Left cardiac atrium (tissue), 4 donors: ENCODE measurements at places on chromosomes 16 and 17. TPM values are rescaled to one million over a fixed set of nuclear protein-coding genes. Genes with fewer than 3 reads are reported as not detected.

DNA sequence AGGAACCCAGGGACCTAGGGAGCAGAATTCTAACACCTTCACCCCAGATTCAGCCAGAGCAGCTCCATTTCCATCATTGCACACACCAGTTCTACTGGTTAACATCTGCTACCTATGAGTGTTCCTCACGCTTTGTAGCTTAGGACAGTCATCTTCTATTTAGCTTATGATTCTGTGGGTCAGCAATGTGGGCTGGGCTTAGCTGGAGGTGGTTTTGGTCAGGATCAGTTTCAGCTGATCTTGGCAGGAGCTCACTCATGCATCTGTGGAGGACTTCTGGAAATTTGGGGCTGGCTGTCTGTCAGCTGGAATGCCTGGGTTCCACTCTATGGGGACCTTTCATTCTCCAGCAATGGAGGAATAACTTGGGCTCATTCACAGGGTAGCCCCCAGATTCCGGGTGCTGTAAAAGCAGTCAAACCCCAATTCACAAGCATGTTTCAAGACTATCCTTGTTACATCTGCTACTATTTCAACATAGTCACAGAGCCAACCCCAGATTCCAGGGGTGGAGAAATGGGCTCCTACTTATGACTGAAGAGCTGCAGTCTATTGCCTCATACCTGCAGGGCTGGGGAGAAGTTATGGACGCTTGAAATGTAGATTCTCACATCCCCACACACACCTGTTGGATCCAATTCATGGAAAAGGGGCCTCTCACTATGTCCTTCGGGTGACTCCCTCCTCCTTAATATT, 3.4 kb upstream of the HP start:
- DNase-seq, result no peak

Gene ASB16
- 8.7 TPM for total RNA-seq

DNA sequence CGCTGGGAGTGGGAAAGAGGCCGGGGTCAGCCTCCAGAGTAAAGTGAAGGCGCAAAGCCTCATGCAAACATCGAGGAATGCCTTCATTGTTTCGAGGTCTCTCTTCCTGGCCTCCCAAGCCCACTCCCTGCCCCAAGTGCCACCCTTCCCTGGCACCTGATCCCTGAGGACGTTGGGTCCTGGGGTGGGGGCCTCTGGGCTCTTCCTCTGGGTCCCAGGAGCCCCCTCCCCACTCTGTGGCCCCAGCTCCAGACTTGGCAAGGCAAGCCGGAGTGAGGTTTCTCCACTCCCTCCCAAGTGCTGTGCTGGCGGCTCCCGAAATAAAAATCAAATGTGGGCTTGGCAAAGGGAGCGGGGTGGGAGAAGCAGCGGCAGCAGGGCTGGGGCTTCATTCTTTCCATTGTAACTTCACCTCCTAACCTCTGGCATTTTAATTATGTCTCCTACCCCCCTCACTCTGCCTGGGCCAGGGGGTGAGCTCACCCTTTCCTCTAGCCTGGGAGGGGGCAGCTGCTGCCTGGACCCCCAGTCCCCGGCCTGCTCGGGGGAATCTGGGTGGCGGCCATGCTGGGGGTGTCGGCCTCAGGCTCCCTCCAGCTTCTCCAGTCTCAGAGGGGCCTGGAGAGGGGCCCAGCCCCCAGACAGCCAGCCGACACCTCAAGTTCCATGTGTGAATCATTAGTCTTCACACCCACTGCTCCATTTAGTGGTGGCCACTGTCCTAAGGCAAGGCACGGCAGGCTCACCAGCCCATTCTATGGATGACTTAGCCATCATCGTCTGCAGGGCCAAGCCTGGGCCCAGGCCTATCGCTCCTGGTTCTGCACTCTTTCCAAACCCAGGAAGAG, 14.6 kb upstream of the TMEM92 start:
- DNase-seq, result no peak

GRCh38 chr17:31148205-31148604, 53.4 kb downstream of the NF1 start:
- no peak for DNase-seq

Gene SECTM1
- total RNA-seq, result 6.6 TPM

Gene MEOX1
- 25.6 TPM for total RNA-seq

DNA sequence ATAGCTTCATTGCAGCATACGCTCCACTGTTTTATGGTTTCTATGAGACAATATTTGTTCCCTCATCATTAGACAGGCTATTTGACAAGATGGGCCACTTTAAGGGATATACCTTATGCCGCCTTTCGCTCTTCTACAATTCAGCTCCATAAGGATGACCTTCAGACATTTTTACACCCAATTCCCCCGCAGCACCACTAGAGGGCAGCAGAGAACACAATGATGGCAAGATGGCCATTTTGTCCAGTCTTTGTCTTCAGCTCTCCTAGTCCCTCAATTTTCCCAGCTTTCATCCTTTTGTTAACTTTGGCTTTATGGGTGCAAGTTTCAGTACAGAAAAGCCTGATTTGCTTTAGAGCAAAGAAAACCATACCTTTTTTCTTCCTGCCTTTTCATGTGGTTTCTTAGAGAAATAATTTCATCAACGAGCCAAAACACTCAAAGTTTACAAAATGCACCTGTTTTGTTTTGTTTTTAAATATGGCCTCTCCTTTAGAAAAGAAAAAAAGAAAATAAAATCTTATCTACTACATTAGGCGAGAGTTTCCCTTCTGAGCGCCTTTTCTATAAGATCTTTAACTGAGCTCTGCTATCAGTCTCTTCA, 355.3 kb downstream of the TOX3 start:
- DNase-seq, result peak; percentile 26

- no peak for DNase-seq
Observed at GRCh38 chr16:11295672-11296071, 14.5 kb upstream of the PRM1 start.

Gene DNASE1L2
- total RNA-seq, result 0.29 TPM

GRCh38 chr17:66399441-66399840, 97.0 kb downstream of the PRKCA start:
- DNase-seq, result no peak

DNA sequence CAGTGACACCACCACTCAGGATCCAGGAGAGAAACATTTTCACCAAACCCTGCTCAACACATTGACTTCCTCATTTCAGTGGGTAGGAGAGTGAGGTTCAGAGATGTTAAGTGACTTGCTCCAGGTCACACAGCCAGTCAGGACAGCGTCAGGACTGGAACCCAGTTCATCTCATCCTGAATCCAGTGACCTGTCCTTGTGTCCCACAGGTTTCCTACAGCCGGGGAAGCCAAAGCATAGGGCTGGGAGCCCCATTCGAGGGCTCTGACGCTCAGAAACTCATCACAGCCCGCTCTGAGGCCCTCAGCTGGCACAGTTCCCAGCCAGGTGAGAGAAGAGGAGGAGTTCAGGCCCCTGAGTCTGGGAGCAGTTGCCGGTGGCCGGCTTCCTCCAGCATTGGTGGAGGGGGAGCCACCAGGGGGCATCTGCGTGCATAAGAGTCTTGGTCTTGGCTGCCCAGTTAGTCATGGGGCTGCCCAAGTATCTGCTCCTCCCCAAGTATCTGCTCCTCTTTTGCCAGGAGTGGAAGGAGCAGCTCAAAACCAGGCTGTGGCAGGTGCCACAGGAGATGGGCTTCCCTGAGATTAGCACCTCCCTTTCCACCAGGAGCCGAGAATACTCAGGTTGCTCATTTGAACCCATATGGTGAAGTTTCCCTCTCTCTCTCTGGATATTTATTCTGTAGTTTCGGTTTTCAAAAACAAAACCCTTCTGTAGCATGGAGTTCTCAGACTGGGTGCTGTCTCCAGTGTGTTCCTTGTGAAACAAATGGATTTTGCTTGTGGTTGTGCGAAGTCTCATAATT, 56.0 kb downstream of the TNFRSF13B start:
- no peak for DNase-seq

DNA sequence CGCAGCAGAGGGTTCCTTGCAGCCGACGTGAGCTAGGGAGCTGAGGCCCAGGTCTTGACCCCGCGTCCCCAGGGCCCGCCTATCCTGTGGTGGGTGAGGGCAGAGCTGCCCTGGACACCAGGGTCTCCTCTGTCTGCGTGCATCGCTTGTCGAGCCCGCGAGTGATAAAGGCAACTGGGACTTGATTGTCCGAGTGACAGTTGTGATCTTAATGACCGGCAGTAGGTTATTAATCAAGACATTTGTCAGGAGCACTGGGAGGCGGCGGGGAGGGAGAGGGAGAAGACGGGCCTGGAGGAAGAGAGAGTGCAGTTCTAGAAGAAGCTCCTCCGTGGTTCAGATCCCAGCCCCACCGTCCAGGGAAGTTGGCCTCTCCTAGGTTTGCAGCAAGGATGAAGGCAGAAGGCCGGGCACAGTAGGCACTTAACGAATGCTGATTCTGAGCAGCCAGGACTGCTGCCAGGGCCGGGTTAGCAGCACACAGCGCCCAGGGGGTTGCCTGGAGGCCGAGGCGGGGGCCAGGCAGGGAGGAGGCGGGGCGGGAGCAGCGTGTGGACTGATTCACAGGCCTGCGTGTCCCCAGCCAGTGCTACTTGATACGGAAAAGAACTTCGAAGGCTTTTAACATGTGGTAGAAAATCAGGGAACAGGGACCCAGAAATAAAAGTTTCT, 11.3 kb upstream of the GSE1 start:
- no peak for DNase-seq

DNA sequence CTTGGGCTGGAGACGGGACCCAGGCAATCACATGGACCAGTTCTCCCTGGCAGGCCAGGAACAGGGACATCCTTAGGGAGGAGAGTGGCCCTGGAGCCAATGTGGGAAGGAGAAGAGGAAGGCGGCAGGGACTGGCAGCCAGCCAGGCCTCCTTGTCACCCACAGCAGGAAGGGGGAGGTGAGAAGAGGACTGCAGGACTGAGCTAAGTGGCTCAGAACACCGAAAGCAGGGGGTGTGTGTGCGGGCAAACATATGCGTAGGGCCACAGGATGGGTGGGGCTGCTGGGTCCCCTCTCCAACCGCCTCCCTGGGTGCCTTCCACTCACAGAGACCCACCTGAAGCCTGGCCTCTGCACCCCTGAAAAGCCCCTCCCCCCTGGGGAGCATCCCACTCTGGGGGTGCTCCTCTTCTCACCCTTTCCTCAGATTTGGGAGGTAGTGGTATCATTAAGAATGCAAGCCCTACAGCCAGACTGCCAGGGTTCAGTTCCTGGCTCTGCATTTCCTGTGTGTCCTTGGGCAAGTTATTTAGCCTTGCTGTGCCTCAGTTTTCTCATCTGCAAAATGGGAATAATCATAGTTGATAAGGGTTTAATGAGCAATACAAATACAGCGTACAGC, 8.1 kb downstream of the PNMT start:
- peak; percentile 72 for DNase-seq

Gene SDR42E1
- total RNA-seq, result 0.94 TPM

Gene CLEC18B
- 0.55 TPM for total RNA-seq

DNA sequence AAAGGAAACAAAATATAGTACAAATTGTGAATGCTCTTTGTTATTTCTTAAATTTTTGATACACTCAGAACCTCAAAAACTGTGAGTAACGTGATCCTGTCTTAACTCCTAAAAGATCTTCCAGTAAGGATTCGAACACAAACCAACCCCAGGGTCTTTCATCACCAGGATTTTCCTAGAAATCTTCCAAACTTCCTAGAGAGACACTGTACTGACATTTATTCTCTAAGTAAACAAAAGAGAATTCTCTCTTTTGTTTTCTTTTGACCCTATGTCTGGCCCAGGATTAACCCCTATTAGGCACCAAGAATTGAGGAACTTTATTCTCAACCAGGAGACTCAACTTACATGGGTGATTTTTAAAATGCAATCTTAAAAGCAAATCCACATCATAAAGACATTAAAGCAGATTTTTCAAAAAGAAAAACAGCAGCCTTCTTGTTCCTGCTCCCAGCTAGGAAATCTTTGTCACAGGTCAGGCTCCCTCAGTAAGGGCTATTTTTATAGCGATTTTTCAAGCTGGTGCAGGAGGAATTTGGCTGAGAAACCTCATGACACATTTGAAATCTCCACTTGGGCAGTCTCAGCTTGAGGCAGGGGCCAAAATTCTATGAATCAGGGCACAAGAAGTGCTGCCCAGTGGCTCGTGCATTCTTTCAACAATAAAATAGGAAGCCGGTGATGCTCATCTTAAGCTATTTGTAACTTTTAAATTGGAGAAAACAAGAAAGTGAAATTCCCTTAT, 6.2 kb upstream of the SMG1 start:
- no peak for DNase-seq

Gene ZNF821
- 5.7 TPM for total RNA-seq

Gene BTBD17
- total RNA-seq, result not detected

Gene ANKS3
- total RNA-seq, result 11.0 TPM

Gene ICAM2
- 33.0 TPM for total RNA-seq

Gene INPP5K
- total RNA-seq, result 30.1 TPM

- DNase-seq, result no peak
Observed at GRCh38 chr16:57395026-57395425, 9.5 kb upstream of the CCL17 start.

- no peak for DNase-seq
Observed at GRCh38 chr16:67082891-67083290, 26.9 kb upstream of the PHAF1 start.

Gene OR3A3
- total RNA-seq, result not detected

Gene AIPL1
- not detected for total RNA-seq

DNA sequence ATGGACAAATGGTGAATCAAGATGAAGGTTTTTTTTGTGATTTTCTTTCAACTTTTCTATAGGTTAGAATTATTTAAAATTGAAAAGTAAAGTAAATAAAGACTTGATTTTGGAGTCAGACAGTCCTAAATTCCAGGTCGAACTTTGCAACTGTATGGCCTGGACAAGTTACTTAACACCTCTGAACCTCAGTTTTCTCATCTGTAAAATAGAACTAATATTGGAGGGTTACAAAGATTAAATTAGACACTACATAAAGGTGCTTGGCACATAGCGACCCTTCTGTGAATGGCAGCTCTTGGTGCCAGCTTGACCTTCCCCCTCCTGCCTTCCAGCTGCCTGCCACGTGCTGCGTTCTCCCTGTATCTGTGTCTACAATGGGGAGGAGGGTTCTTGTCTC, 3.0 kb downstream of the RSAD1 start:
- DNase-seq, result no peak

DNA sequence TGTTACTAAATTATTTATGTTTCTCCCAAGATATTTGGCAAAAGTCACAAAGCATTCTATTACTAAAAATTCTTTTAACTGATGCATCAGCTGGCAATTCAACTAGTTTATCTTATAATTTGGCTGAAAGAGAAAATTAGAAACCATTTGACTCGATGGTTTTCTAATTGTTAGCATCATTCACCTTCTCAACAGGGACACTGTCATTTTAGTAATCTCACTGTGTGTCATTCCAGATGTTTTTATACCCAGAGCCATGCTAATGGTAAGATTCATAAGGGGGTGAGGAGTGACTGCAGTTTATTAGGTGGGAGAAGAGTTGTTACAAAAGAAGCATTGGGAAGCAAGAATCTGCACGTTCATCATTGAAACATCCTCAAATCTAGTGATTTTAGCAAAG, 124.9 kb downstream of the ABCA8 start:
- DNase-seq, result no peak

- DNase-seq, result no peak
Observed at GRCh38 chr17:8062435-8062806, 23.6 kb downstream of the ALOX15B start.

Gene BRIP1
- total RNA-seq, result 0.77 TPM

- no peak for DNase-seq
Observed at GRCh38 chr17:76263896-76264295, 1.3 kb upstream of the UBALD2 start.

Gene CA10
- not detected for total RNA-seq

- no peak for DNase-seq
Observed at GRCh38 chr17:45719335-45720071, 64.6 kb upstream of the CRHR1 start.

Gene RCVRN
- 0.47 TPM for total RNA-seq

GRCh38 chr17:45776896-45777295, 7.2 kb upstream of the CRHR1 start:
- DNase-seq, result no peak

- peak; percentile 51 for DNase-seq
Observed at GRCh38 chr17:58338841-58339754, 10.5 kb upstream of the TSPOAP1 start.

Gene CIITA
- total RNA-seq, result 6.6 TPM
